ENCODE measurements at places on chromosomes 5 and 9.

- DNase-seq = no peak
Observed at GRCh38 chr9:79259858-79260257, 311.9 kb upstream of the TLE4 start.

- DNase-seq = no peak
Observed at GRCh38 chr9:25935188-25935587, 256.9 kb upstream of the TUSC1 start.

GRCh38 chr9:126068534-126069230 is 257.9 kb upstream of the MVB12B start:
- DNase-seq = no peak

GRCh38 chr5:75640395-75640794 is 29.1 kb downstream of the ANKDD1B start:
- DNase-seq = no peak

DNA sequence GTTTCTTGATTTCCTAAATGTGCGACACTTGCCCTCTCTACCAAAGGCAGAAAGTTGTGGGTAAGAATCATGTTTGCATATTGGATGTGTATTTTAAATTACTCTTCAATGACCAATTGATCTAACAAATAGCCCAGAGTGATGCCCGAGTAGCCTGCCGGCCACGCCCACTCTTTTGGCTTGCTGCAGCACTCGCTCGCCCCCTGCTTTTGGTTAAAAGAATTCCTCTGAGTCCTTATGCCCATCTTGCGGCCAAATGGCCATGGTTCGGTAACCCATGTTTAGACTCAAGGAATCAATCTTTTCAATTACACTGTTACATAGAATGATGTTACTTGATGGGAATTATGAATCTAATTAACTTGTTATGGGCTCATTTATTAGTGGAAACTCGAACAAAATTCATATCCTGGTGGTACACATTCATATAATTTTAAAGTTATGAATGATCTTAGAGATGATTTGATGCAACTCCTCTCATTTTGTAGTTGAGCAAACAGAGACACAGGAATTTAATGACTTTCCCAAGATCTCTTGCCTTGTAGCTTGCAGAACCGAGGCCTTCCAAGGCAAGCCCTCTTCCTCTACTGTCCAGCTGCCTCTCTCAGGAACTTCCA is 36.5 kb downstream of the PPIC start:
- no peak for DNase-seq

DNA sequence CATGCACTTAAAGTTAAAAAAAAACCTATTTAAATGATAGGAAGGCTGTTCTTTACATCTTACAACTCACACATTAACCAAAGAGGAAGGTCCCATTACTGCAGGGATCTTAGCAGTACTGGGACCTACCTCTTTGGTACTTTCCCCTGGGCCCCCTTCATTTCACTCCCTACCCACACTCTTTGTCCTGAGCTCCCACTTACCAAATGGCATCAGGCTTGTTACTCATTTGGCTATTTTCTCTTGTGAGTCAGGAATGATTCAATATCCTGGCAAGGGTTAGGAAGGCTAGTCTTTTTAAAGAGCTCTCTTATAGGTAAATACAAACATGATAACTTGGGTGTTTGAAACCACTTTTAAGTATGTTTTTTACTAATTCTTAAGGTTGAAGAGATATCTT is 117.4 kb upstream of the ELL2 start:
- no peak for DNase-seq

GRCh38 chr9:136249877-136250559 is 4.4 kb upstream of the QSOX2 start:
- DNase-seq = no peak

GRCh38 chr5:9363449-9363848 is 182.4 kb downstream of the SEMA5A start:
- no peak for DNase-seq

GRCh38 chr9:71403106-71403505 is 281.7 kb upstream of the TRPM3 start:
- DNase-seq = no peak

- no peak for DNase-seq
Observed at GRCh38 chr9:94778013-94778412, 51.5 kb downstream of the AOPEP start.

- no peak for DNase-seq
Observed at GRCh38 chr5:99865159-99865558, 670.0 kb upstream of the FAM174A start.

- DNase-seq = no peak
Observed at GRCh38 chr5:80919678-80920196, 40.4 kb upstream of the RASGRF2 start.

DNA sequence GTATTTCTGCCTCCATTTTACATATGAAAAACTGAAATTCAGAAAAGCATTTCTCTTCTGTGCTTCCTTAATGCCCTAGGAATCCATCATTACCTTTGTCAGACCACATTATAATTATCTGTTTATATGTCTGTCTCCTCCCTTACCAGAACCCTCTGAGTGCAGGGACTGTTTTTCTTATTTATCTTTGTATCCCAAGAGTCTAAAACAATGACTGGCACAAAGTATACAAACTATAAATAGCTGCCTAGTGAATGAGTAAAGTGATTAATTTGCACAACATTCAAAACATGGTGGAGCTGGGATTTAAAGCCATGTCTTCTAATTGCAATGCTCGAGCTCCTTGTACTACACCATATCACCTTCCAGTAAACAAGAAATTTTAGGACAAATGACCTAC is 49.3 kb upstream of the HK3 start:
- no peak for DNase-seq

DNA sequence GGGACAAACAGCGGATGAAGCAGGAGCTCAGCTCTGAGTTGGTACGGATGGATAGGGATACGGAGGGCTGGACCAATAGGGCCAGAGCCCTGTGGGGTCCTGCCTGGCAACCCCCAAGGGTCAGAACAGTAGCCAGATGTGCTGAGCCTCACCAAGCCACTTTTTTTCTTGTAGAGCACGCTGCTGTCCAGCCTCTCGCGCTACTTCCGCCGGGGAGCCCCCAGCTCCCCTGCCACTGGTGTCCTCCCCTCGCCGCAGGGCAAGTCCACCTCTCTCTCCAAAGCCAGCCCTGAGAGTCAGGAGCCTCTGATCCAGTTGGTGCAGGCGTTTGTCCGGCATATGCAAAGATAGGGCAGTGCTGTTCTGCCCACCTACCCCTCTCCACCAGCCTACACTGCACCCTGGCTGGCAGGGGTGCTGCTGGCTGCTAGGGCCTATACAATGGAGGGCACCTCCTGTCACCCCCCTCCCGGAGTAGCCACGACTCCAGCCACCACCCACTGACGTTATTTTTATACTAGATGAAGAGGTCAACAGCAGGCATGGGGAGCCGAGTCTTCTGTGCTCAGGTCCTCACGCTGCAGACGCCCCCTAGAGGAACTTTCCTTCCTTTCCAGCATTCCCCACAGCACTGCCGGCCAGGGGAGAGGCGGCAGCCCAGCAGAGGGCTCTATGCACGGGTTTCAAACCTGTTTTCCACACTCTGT is 21.6 kb downstream of the SH3GLB2 start:
- DNase-seq = peak; percentile 49

DNA sequence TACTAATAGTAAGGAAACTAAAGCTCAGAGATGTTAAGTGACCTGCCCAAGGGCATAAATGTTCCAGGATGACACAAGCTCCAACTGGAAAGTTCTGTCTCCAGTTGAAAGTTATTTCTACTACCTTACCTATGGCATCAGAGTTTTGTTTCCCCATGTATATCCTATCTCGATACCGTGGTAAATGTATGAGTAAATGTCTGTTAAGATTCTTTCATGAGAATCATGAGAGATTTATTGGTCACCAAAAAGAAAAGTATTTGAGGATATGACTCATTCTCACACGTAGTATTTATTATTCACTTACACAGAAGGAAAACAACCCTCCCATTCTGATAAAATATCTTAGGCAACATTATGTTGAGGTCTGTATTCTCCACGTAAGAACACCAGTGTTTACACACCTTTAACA is 11.1 kb upstream of the SHOC1 start:
- no peak for DNase-seq

DNA sequence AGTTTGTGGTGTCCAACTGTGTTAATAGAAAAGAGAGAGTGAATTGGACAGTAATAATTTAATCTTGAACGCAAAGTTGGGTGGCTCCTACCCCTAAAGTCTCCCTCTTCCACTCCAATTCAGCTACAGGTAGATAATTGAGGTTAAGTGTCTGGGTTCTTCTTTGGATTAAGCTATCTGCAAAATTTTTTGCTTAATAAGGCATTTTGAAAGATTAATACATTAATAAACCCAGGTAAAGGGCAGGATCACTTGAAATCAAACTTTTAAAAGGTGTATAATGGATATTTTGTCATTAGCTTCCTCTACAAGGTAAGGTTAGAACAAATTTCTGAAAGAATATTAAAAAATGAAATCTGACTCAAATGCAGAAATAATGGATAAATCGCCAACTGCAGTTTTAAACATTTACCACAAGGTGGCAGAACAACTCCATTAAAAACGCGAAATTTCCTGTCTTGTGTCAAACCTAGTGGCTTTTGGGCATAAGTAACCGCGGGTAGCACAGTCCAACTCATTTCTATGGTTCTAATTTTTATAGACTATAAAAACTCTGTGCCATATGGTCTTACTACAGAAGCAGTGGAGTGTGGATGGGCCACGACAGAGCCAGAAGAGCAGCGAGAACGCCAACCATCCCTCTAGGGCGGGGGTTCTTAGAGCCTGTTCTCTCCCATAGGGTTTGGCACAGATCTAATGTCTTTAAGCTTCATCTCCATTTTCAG is 276.5 kb downstream of the ARHGEF28 start:
- DNase-seq = peak; percentile 40

DNA sequence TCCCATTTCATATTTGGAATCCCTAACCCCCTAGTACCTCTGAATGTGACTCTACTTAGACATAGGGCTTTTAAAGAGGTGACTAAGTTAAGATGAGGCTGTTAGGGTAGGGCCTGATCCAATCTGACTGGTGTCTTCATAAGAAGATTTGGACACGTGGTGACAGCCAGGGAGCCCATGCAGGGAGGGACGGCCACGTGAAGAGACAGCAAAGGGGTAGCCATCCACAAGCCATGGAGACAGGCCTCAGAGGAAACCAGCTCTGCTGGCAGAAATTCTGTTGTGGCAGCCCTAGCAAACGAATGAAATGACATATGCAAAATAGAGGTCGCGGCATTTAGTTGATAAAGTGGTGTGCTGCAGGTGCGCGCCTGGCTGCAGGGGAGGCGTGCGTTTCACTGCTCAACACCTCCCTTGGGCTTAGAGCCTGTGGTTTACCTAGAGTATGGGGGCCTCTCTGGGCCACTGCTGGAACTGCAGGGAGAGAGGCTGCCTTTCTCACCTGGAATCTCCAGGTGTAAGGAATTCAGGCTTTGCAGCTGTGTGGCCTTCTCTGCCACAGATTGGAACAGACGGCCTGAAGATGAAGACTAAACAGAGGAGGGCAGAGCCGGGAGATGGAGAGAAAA is 7.1 kb upstream of the AFAP1L1 start:
- no peak for DNase-seq

DNA sequence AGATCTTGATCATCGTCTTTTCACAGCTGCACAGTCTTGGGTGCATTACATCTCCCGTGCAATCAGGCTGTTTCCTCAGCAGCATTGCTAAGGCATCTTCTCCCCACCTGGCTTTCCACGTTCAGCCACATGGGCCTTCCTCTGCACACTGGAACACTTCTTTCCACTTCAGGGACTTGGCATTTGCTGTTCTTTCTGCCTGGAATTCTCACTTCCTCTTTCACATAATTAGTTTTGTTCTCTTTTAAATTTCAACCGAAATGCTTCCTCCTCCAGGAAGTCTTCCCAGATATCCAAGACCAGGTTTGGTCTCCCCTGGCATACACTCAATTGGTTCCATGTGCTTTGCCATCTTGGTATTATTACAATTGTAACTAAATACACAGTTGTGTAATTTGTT is 43.8 kb downstream of the WHRN start:
- no peak for DNase-seq

DNA sequence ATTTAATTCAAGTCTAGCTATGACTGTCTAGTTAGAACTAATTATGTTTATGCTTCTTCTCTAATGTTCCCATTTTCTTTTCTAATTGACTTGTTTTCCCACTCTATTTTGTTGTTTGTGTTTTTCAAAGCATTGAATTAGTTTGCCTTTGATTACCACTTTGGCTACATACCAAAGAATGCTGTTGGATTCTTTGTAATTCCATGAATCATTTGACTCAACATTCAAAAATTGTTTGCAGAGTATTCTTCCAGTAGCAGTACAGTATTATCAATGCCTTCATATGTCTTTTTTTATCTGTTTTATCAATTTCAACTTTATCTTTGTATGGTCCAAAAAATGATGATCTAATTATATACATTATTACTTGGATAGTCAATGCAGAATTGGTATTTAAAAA is 288.7 kb downstream of the RFX3 start:
- no peak for DNase-seq

GRCh38 chr9:36337865-36338264 is 62.2 kb downstream of the RNF38 start:
- no peak for DNase-seq

GRCh38 chr9:4174546-4175175 is 125.2 kb downstream of the GLIS3 start:
- no peak for DNase-seq

DNA sequence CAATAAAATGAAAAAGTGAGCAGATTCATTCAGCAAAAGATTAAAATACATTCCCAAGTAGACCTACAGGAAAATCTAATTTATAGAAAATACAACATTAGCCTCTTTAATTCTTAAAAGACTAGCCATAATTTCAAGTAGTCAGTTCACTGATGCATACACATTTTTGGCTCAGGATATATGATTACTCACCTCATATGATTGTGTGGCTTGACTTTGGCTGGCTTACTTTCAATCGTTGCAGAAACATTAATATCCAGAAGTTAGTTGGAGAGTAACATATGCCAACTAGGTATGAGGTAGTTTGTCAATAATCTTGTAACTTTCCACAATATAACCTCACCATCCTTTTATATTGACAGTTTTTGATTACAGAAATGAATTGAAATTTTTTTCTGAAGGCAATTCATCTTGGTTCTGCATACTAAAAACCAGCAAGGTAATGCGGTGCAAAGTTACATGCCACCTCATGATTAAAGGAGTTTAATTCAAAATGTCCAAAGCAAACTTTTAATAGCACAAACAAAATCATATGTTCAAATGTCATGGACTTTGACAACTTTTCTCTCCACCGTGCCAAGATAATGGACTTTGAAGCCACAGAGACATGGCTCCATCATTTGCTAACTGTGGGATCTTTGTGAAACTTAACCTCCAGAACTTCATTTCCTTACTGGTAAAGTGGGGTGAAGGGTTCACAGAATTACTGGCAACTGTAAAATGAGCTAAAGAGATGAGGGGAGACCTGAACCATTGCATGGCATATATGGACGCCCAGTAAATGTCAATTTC is 76.6 kb upstream of the PAM start:
- DNase-seq = no peak

GRCh38 chr9:8946461-8946860 is 1146.9 kb upstream of the DMAC1 start:
- DNase-seq = no peak

- no peak for DNase-seq
Observed at GRCh38 chr5:36651761-36652685, 45.6 kb downstream of the SLC1A3 start.

GRCh38 chr5:127451096-127451495 is 66.3 kb upstream of the PRRC1 start:
- no peak for DNase-seq

- DNase-seq = no peak
Observed at GRCh38 chr5:107968998-107969397, 298.3 kb upstream of the EFNA5 start.
